ENCODE measurements at places on chromosomes 4 and X.

DNA sequence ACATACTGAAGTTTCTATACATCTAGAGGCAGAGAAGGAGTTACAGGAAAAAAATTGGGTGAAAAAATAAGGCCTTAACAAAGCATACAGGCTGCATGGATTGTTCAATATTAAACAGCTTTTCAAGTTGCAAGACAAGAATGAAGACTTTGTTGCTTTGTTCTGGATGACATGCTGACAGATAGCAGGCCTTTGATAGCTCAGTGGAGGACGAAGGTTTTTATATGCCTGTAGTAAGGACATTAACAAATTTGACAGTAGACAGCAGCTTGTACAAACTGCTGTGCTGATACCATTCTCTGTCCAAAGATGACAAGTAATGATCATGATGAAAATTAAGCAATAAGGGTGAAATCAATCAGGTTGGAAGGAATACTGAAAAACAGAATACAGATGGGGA is 309.9 kb downstream of the NKX6-1 start:
- DNase-seq = no peak

- DNase-seq = no peak
Observed at GRCh38 chr4:5142726-5143125, 91.4 kb downstream of the STK32B start.

GRCh38 chrX:100625985-100626491 is 10.6 kb downstream of the TSPAN6 start:
- no peak for DNase-seq

GRCh38 chrX:42128020-42128419 is 204.7 kb upstream of the CASK start:
- DNase-seq = no peak

- DNase-seq = no peak
Observed at GRCh38 chr4:182738283-182739047, 178.7 kb downstream of the DCTD start.

DNA sequence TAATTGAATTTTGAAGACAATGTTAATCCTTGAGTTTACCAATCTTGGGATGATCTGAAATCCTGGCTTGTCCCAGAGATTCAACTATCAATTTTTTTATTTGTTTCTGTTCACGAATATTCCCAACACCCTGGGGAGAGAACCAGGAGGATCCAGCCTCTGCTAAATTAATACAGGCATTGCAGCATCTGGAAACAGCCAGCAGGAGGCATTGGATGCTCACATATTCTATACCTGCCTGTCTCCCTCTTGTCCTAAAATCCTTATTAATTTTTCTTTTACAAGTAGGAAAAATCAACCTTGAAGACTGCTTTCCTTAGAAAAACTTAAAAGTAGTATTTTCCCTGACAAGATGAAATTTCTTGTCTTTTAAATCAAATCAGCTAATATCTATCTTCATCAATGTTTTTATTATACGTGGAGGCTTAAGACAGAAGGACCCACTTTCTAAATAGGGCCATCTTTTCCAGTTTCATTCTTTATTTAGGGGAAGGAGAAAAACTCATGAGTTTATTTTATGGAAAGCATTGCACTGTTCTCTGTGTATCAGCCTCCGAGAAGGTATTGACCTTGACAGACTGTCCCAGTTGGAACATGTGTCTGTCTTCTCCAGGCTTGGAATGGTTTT is 102.4 kb downstream of the CLNK start:
- DNase-seq = peak; percentile 48

- DNase-seq = no peak
Observed at GRCh38 chr4:39323821-39324220, 42.3 kb downstream of the RFC1 start.

DNA sequence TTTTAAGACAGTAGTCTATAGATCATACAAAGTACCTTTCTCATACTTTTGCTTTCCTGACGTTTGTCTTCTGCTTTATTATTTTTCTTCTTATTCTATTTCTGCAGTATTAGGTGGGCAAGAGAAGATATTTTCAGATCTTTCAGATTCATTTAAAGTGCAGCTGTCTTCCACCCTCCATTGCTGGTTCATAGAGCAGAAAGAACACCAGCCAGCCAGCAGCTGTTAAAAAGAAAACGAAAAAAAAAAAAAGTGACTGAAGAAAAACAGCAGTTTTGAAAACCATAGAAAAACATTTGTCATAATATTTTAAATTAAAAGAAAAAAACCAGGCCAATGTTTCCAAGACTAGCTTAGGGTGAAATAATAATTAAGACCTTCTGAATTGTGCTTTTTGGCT is 42.9 kb downstream of the SMAD1 start:
- DNase-seq = no peak

Measured in activated naive CD4-positive, alpha-beta T cell treated with anti-CD3 and anti-CD28 coated beads, Interleukin-2, amount 10 ng/mL, durations not matched to agents 7 days and 5 days (primary cell).